ENCODE measurements at places on chromosomes 11 and 22. TPM values are rescaled to one million over a fixed set of nuclear protein-coding genes. Genes with fewer than 3 reads are reported as not detected.

Gene MUC6
- total RNA-seq, result not detected

Gene KCNJ5
- total RNA-seq, result 0.85 TPM

Gene TNNT3
- 0.98 TPM for total RNA-seq

Gene SLCO2B1
- total RNA-seq, result 0.07 TPM

Gene C1QTNF5
- total RNA-seq, result 0.07 TPM

Gene OR51E1
- total RNA-seq, result not detected

Gene NUDT22
- 74.9 TPM for total RNA-seq

Gene TRIM29
- total RNA-seq, result 489 TPM

Gene UBQLNL
- total RNA-seq, result not detected

Gene MN1
- 18.3 TPM for total RNA-seq

Gene LDHAL6A
- not detected for total RNA-seq

Gene RAB30
- total RNA-seq, result 5.1 TPM

Gene FDXACB1
- total RNA-seq, result 2.7 TPM

Gene SYTL2
- total RNA-seq, result 2.4 TPM

Gene FOLR2
- not detected for total RNA-seq

Gene MRPL11
- 64.4 TPM for total RNA-seq

Gene MCHR1
- 0.07 TPM for total RNA-seq

Gene CCDC34
- 7.6 TPM for total RNA-seq

Gene GUCY1A2
- total RNA-seq, result under 0.01 TPM

Gene OR5A1
- total RNA-seq, result not detected

Gene APOL4
- 0.65 TPM for total RNA-seq

Gene USP2
- total RNA-seq, result 1.9 TPM

Gene OSBP
- 23.1 TPM for total RNA-seq

Gene KDM4D
- 1.3 TPM for total RNA-seq

Gene GNAZ
- 0.05 TPM for total RNA-seq

Gene SPI1
- total RNA-seq, result not detected

Gene MRGPRX4
- total RNA-seq, result not detected

Gene C22orf42
- total RNA-seq, result not detected

Gene SORL1
- total RNA-seq, result 12.9 TPM
